ENCODE measurements at places on chromosomes 13 and 19.

GRCh38 chr19:662207-662961 lies 630 bp downstream of the RNF126 start:
- peak; percentile 12 for DNase-seq

DNA sequence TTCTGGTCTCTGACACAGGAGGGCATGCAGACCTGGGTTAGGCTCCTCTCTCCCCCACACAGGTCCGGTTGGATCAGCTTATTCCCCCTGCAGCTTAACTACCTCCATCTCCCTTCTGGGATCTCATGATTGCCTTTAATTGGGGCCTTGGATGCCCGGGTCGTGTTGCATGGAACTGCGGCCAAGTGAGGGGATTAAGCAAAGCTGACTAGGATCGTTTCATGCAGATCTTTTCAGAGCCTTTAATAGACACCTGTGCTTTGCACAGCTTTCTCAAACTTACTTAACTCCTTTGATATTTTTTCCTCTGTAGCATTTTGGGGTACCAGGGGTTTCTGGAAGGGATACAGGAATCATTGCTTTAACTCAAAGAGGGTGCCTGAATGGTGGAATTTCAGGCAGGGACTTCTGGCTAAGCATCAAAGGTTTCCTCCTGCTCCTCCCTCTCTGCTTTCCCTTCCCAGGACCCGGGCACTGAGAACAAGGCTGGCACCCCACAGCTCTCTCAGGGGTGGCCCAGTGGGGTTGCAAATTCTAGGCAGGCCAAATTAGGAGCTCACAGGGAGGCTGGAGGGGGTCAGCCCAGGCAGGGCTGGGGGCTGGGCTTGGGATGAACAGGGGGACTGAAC lies 477 bp downstream of the NFILZ start:
- DNase-seq, result no peak

DNA sequence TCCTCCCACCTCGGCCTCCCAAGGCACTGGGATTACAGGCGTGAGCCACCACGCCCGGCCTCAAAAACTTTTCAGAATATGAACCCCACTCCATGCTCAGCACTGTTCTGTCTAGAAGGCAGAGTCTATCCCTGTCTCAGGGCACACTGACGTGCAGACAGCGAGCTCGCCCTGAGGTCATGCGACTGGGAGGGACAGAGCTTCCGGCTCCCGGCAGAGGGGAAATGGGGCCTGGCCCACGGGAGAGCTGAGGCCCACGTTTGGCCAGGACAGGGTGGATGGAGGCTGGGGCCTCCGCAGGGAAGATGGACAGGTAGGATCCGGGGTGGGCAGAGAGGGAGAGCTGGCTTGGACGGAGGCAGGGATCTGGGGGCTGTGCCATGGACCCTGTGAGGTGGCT lies 2.8 kb upstream of the AZU1 start:
- no peak for DNase-seq

- DNase-seq, result no peak
Observed at GRCh38 chr19:18158467-18158866, 5.5 kb downstream of the PIK3R2 start.

DNA sequence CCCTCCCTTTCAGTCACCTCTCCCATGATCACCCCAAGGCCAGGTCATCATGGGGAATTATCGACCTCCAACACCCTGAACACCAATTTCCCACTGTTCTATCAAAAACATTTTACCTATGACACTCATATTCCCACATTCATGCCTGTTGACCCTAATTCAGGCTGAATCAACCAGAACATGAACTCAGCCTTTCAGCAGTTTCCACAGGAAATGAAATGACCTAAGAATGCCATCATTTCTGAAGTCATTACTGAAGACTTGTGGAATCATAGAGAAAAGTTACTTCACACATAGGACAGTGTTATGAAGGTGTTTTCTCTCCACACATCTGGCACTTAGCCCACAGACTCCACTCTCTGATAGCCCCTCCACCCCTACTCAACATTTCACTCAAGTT lies 29.9 kb upstream of the FAM124A start:
- no peak for DNase-seq

DNA sequence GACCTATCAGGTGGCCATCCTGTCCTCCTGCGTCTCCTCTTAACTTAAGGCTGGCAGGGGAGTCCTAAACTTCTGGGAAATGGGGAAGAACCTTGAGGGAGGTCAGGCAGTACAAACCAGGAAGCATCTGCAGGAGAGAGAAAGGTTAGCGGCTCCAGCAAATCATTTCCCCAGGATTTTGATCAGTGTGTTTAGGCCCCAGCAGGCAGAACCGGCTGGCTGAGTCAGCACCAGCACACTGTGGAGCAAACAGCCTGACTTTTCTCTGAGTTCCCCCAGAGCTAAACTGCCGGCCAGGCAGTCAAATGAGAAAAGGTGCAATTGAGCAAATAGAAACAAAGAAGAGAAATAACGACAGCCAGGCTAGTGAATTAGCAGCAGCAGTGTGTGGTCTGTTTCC lies 46.7 kb upstream of the MEDAG start:
- no peak for DNase-seq

DNA sequence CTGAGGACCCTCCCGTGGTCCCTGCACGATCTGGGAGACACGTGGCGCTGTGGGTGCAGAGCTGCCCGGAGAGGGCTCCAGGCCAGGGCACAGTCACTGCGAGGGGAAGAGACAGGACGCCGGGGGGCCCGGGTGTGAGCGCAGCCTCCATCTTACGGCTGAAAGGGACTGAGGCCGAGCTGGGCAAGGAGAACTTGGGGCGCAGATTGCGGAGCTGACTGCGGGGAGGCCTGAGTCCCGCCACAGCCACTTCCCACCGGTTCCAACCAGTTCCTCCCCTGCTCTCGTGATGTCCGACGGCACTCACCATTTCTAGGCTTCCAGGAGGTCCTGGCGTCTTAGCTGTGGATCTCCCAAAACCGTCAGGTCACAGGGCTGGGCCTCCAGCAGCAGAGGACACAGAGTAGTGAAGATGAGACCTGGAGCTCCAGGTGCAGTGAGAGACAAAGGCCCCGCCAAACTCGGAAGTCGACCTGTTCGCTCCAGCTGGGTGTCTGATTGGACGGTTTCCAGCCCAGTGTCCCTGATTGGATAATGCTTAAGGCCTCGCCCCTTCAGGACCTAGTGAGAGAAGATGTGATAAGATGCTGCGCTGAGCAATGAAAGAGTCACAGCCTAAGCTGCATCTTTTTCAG lies 4.8 kb upstream of the ZNF253 start:
- no peak for DNase-seq

GRCh38 chr19:31350693-31351055 lies 1.4 kb upstream of the TSHZ3 start:
- DNase-seq, result peak; percentile 68

- no peak for DNase-seq
Observed at GRCh38 chr19:27846944-27847343, 1366.0 kb downstream of the UQCRFS1 start.

DNA sequence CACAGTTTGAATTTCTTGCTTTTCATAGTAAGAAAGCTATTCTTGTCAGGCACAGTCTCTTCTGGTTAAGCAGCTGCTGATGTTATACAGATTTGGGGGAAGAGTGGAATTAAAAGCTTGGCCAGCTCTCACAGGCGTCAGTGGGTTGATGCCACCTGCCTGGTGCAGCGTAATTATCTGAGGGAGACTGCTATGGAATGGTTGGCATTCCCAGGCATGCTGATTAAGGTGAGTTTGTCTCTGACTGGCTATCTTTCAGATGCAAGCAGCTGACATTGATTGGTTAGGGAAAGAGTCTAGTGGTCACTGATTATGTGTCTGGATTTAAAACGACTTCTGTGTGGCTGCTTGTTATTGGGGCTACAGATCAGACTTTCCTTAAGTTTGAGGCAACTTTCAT lies 948.4 kb downstream of the UQCRFS1 start:
- DNase-seq, result peak; percentile 1

GRCh38 chr13:51849145-51850101 lies 4.4 kb upstream of the TMEM272 start:
- peak; percentile 3 for DNase-seq

DNA sequence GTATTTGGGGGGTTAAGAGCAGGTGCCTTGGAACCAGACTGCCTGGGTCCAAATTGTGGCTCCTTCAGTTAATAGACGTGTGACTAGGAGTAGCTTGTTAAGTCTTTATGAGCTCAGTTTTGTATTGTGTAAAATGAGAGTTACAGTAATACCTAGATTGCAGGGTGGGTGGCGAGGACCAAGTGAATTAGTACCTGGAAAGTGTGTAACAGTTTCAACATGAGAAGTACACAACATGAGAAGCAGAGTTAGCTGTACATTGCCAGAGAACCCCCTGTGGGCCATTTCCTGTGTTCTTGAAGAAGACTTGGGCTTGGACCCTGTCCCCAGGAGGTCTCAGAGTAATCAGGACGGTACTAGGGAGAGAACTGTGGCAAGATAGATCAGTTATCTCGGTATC lies 36.8 kb downstream of the PPP2R1A start:
- DNase-seq, result no peak

- no peak for DNase-seq
Observed at GRCh38 chr19:4068047-4068966, 1.6 kb upstream of the ZBTB7A start.

DNA sequence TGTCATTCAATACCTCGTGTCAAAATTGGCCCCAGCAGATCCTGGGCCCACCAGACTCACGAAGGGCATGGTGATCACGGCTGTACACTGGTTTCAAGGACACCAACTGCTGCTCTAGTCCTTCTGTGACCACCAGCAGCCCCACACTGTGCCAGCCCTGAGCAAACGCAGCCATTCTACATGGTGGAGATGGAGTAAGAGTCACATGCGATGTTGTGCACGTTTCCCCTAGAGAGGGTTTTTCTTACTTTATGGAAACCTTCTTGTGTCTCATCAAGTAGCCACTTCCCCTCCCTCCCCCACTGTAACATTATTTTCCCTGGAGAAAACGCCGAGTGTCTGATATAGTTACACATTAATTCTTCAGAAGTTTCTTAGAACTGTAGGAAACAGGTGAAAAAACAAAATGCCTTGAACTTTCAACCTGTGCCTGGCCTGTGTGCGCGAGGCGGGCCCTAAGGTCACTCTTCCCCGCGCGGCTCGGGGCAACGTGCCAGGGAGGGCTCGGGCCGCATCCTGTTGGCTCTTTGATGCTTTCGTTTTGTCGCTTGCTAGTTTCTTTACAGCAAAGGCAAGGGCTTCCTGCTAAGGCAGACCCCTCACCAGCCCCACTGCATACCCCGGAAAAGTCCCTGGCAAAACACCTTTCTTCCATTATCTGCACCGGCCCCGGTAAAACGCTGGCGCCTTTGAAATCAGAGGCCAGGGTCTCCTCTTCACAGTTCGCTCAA lies 44.6 kb downstream of the GGACT start:
- no peak for DNase-seq

GRCh38 chr19:51712461-51713081 lies 11.2 kb downstream of the HAS1 start:
- DNase-seq, result no peak

- DNase-seq, result no peak
Observed at GRCh38 chr13:41345914-41346589, 35.0 kb downstream of the NAA16 start.

DNA sequence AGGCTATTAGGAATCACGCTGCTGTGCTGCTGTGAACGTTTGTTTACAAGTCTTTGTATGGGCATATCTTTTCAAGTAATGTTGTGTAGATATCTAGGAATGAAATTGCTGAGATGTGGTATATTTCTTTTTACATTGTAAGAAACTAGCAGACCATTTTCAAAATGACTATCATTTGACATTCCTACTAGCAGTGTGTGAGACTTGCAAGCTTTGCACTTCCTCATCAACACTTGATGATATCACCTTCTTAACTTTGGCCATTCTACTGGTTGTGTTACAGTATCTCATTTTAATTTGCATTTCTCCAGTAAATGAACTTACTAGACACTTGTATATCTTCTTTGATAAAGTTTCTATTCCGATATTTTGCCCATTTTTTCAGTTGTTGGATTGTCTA lies 12.1 kb downstream of the METTL21C start:
- no peak for DNase-seq

GRCh38 chr13:77928909-77929308 lies 10.3 kb upstream of the EDNRB start:
- DNase-seq, result no peak

- no peak for DNase-seq
Observed at GRCh38 chr13:35449821-35450220, 26.7 kb downstream of the MAB21L1 start.

DNA sequence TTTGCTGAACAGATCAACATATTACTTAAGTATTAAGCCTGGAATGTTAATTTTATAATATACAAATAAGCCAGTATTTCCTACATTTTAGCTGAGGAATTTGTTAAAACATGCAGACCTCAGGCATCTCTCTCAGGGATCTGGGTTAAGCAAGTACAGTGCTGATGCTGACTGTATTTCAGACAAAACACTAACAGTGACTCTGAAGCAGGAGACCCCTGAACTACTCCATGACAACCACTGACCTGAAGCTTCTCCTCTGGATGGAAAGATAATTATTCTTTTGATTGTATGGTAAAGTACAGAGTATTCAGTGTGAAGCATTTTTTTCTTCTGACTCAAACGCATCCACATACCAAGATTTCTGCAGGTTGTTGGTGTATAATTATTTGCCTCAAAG lies 680.8 kb downstream of the LIG4 start:
- DNase-seq, result no peak

Data from myocyte (in vitro differentiated cells).